ENCODE measurements at places on chromosomes 6 and 20.

GRCh38 chr6:121733234-121733633 lies 297.8 kb downstream of the GJA1 start:
- no peak for DNase-seq

DNA sequence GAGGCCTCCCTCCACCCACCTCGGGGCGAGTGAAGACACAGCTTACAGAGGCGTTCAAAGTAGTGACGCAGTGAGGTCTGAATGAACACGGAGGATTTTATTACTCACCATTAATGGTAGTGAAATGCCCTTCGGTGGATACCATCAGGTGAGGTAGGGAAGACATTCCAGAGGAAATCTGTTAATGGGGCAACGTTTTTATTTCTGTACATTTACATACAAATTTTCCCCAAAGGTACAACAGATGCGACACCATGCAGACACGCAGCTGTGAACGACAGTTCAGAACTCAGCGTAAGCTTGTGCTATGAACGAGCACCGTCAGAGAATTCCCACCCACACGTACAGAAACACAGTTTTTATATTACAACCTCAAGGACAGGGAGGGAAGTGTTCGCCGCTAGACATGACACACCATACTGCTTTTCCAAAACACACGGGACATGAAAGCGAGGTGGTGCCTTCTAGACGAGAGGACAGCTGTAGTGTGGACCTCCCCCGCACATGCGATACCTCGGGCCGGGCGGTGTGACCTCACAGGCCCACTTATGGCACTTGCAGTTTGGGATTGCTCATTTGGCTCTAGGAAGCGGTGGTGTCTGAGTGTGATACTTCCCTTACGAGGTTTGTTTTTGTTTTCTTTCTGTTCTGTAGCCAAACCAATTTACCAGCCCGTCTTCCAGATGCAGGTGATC lies 10.7 kb downstream of the PSMG4 start:
- DNase-seq: no peak

- DNase-seq: no peak
Measured at GRCh38 chr20:9374072-9374471, 140.3 kb upstream of the LAMP5 start.

DNA sequence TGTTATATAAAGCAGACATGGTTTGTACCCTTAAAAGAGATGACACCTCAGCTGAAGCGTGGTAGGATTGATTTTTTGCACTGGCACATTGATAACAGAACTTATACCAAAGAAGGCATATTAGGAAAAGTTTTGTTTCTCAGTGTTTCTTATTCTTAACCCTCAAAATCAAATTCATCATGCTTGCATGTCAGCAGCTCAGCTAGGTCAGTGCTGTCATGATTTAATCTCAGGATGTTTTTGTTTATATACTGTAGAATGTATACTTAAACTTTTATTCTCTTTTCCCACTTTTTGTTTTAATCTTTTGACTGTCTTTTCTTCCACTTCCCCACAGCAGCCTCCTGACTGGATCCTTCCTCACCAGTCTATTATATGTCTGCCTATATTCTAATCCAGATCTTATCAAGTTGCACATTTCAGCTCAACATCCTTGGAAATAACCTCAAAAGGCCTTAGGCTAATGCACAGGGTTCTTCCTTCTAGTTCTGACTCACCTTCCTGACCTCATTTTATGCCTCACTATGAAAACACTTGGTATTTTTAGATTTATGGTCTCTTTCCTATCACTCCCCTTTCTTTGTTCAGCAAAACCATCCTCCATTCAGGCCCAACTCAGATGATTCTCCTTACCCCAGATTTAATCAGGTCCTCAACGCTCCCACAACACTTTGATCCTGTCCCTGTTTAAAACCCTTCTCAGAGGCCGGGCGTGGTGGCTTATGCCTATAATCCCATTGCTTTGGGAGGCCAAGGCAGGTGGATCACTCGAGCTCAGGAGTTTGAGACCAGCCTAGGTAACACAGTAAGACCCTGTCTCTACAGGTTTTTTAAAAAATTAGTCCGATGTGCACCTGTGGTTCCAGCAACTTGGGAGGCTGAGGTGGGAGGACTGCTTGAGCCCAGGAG lies 7.2 kb downstream of the HEBP2 start:
- no peak for DNase-seq

- DNase-seq: no peak
Measured at GRCh38 chr20:7911586-7912330, 28.5 kb downstream of the HAO1 start.

GRCh38 chr6:139742671-139743070 lies 368.2 kb upstream of the CITED2 start:
- DNase-seq: no peak

DNA sequence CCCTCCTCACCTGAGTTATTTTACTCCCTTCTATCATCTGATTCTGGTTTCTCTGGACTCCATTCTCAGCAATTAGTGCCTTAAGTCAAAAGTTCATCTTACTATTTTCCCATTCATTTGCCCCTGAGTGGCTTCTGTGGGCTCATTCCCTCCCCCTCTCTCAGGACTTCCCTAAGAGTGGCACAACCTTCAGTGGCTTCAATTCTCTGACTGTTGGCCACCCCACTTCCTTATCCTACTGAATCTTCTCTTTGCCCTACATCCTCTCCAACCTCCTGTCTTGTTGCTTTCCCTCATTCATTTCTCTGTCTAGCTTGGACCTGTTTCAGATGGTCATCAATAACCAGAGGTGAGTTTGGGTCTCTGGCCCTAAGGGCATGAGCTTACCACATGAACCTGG lies 61.1 kb upstream of the GLP1R start:
- DNase-seq: no peak

GRCh38 chr6:148021699-148022098 lies 320.9 kb upstream of the SASH1 start:
- no peak for DNase-seq

DNA sequence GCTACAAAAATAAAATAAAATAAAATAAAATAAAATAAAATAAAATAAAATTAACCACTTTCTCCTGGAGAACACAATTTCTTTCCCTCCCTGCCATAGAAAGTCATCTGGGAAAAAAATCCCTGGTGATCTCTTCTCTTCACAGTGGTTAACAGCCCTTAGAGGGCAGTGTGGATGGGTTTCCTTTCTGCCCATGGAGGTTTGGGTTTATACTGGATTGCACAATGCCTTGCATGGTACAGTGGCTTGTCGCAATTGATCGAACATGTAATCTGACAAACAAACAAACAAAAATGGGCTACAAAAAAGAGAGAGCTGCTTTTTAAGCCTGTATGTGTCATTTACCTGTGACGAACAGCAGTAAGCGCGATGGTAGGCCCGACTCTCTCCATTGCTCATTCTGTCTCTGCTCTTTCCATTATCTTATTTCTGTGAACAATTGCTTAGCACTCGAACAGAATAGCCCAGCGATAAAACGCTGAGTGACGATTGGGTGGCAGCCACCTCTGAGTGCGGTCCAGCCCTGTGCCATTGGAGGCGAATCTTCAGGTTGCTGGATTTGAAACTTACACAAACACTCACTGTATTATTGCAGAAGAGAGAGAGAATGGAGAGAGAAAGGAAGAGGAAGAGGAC lies 166.1 kb downstream of the CD83 start:
- no peak for DNase-seq

- no peak for DNase-seq
Measured at GRCh38 chr6:105067329-105067728, 110.4 kb downstream of the LIN28B start.

GRCh38 chr6:4085332-4085700 lies 6.4 kb upstream of the FAM217A start:
- no peak for DNase-seq

GRCh38 chr6:151917531-151918329 lies 110.2 kb downstream of the ESR1 start:
- DNase-seq: no peak

- DNase-seq: no peak
Measured at GRCh38 chr6:111631903-111632460, 26.3 kb upstream of the TRAF3IP2 start.

DNA sequence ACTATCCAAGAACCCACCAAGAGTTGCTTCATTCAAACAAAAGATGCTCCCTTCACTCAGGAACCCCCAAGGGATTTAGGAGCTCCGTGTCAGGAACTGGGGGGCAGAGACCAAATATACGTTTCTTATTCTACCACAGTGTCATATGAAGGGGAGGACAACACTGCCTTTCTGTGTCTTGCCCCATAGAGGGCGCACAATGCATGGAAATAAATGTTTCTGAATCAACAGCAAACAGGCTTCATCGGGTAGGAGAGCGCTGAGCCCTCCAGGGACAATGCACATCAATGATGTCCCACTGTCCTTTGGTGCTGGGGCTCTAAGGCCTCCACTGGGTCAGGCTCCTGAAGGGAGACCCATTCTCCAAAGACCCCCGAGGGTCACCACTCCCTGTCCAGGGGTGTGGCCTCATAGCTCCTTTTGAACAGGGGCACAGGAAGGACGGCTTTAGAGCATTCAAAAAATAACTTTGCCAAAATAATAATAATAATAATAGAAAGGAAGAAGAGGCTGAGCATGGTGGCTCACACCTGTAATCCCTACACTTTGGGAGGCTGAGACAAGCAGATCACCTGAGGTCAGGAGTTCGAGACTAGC lies 31.1 kb downstream of the PLG start:
- DNase-seq: no peak

DNA sequence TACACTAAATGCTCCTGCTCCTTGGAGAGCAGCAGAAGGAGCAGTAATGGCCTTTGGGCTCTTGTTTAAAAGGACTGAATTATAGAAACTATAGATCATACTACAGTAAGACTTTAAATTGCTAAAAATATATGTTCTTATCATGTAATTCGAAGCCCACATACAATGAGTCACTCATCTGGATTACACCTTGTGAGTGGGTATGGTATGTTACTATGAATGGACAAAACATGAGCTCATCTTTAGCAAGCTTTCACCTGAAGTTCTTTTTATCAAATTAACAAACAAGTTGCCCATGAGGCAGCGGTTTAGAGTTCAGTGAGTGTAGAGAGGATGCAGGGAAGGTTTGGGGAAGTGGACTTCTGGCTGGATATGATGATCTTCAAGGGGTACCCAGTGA lies 114.4 kb upstream of the CCN2 start:
- no peak for DNase-seq

GRCh38 chr6:38021571-38021970 lies 202.0 kb downstream of the ZFAND3 start:
- DNase-seq: no peak

GRCh38 chr6:37005061-37005810 lies at the start of gene FGD2:
FGD2 (plus strand) TSS chr6:37005655; CDS start chr6:37005818, 163 bp downstream.
- DNase-seq: no peak

All from cortex of kidney (tissue), 1 donor.